ENCODE measurements at places on chromosomes 5 and 9. TPM values are rescaled to one million over a fixed set of nuclear protein-coding genes. Genes with fewer than 3 reads are reported as not detected.

- DNase-seq = no peak
Measured at GRCh38 chr5:176784218-176785165, 25.9 kb upstream of the UNC5A start.

GRCh38 chr5:157463621-157464518 is 3.9 kb downstream of the NIPAL4 start:
- no peak for DNase-seq

DNA sequence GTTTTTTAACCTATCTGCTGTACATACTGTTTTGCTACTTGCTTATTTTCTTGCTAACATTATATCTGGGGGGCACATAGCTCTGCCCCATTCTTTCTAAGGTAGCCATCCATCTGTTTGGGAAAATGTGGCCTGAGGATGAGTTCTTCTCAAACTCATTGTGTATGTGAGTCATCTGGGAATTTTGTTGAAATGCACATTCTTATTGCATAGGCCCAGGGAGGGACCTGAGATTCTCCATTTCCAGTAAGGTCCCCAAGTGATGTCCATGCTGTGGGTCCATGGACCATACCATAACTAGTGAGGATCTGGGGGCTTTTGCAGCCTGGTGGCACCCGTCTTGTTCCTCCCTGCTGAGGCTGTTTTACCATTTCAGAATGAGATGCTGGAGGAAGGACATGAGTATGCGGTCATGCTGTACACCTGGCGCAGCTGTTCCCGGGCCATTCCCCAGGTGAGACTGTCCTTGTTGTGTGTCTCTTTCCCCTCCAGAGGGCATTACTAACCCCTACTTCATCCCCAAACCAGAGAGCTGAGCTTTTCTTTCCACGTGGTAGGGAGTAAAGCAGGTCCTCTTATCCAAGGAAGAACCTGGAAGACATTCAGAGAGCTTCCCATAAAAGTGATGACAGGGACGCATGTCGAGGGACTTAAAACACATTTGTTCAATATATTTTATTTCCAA is 28.6 kb downstream of the CYFIP2 start:
- DNase-seq = no peak

GRCh38 chr5:172424111-172424490 is 30.2 kb downstream of the SH3PXD2B start:
- no peak for DNase-seq

DNA sequence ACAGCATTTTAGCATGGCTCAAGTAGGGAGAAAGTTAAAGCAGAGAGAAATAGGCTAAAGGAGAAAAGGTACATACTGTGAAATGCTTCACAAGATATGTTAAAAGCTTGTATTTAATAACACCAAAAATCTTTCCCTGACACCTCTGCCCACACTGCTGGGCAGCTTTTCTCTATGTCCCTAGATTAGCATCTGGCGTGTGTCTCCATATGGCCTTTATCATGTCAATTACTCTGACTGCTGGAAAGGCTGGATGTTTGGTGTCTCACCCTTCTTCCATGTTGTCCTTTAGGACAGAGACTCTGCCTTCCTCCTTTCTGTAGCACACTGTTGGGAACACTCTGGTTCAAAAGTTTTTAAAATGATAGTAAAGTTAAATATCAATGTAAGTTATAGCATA is 122.5 kb downstream of the OXCT1 start:
- DNase-seq = no peak

DNA sequence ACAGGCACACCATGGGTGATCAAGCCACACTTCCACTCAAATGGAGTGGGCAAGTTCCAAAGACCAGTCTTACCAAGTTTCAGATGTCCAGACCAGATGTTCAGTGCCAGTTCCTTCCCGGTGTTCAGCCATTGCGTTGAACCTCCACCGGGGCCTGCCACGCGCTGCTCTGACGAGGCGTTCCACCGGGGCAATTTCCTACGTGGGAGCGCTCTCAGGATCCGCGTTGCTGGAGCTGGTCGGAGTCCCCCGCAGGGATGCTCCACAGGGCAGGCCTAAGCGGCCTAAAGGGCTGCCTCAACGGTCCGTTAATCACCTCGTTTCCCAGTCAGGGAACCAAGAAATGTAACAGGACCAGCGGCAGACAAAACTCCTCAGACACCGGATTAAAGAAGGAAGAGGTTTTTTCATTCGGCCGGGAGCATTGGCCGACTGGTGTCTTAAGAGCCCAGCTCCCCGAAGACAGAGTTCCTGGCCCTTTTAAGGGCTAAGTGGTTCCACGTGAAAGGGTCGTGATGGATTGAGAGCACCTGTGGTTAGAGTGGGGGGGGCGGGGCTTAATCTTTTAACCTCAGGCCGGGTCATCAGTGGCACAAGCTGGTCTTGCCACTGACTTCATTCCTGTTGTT is 35.7 kb upstream of the PPP1R26 start:
- DNase-seq = no peak

DNA sequence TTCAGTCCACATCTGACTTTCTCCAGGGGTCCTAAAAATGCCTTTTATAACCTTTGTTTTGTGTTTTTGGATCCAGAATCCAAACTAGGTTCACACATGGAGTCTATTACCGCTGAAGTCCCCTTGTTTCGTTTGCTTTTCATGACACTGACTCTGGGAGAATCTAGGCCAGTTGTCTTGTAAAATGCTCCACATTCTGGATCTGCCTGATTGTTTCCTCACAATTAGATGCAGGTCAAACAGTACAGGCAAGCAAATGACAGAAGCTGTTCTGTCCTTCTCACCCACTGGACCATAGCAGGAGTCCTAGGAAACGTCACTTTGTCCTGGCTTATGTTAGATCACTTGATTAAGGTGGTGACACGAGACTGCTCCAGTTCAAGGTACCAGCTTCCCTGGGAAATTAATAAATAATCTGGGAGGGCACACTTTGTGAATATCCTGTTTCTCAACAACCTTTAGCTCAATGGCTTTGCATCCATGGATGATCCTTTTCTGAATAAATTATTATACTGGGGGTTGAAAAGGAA is 34.1 kb downstream of the FABP6 start:
- no peak for DNase-seq

DNA sequence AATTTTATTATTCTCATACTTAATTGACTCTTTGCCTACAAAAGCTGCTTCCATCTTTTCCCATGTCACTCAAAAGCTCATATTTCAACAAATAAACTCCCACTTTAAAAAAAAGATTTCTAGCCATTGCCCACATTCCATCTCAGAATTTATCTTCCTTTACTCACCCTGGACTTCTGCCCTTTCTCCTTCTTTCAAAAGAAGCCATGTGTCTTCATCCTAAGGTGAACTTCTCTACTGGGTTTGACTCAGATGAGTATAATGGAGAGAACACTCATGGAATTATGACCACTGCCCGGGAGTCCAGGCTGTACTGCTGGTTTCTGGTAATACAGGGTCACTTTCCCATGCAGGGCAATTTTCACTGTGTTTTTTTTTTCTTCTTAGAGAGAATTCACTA is 548.5 kb upstream of the ZNF462 start:
- no peak for DNase-seq

GRCh38 chr9:83291196-83291595 is 228.3 kb upstream of the RASEF start:
- DNase-seq = no peak

GRCh38 chr5:5967373-5967772 is 411.0 kb downstream of the MED10 start:
- DNase-seq = no peak

GRCh38 chr5:177260961-177261360 is 42.6 kb downstream of the RAB24 start:
- no peak for DNase-seq

DNA sequence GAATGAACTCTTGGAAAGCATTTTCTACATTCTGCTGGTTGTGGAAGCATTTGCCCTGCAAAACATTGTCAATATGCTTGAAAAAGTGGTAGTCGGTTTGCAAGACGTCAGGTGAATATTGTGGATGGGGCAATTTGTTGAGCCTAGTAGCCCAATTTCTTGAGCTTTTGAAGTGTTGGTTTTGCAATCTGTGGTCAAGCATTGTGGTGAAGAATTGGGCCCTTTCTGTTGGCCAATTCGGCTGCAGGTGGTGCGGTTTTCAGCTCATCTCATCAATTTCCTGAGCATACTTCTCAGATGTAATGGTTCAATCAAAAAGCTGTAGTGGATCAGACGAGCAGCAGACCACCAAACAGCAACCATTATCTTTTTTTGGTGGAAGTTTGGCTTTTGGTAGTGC is 426.8 kb upstream of the CDH9 start:
- no peak for DNase-seq

DNA sequence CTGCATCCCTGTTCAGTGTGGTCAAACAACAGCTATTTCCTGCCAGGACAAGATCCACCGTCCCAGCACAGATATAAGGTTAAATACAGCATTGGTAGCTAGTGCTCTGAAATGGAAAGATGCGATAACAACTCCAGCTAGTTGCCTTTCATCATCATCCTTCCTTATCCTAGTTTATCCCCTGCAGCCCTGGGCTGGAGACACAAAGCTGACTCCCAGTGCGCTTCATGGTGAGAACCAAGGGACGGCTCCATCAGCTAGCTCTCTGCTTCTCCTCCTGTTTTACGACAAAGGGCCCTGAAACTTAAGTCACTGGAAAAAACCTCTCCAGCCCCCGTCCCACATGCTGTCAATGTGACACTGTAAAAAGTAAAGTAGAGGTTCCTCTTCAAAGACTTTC is 37.9 kb downstream of the CDC14B start:
- DNase-seq = no peak

DNA sequence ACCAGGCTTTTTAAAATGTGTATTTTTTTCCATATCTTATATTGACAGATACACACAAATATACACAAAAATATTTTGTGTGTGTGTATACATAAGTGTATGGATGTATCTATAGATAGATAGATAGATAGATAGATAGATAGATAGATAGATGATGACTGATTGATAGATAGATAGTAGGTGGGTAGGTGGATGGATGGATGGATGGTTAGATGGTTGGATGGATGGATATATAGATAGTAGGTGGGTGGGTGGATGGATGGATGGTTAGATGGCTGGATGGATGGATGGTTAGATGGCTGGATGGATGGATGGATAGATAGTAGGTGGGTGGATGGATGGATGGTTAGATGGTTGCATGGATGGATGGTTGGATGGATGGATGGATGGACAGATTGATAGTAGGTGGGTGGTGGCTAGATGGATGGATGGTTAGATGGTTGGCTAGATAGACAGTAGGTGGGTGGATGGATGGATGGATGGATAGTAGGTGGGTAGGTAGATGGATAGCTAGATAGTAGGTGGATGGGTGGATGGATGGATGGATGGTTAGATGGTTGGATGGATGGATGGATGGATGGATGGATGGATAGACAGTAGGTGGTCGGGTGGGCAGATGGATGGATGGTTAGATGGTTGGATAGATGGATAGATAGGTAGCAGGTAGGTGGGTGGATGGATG is 156.2 kb downstream of the NR3C1 start:
- DNase-seq = no peak

- no peak for DNase-seq
Measured at GRCh38 chr9:93659044-93659836, 82.9 kb downstream of the PHF2 start.

DNA sequence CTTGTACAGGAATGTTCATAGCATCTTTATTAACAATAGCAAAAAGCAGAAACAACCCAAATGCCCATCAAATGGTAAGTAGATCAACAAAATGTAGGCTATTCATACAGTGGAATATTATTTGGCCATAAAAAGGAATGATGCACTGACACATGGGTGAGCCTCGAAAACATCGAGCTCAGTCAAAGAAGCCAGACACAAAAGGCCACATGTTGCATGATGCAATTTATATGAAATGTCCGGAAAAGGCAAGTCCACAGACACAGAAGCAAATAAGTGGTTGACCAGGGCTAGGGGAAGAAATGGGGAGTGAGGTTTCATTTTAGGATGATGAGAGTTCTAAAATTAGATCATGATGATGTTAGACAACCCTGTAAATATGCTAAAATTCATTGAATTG is 16.5 kb upstream of the SLC2A8 start:
- DNase-seq = no peak

DNA sequence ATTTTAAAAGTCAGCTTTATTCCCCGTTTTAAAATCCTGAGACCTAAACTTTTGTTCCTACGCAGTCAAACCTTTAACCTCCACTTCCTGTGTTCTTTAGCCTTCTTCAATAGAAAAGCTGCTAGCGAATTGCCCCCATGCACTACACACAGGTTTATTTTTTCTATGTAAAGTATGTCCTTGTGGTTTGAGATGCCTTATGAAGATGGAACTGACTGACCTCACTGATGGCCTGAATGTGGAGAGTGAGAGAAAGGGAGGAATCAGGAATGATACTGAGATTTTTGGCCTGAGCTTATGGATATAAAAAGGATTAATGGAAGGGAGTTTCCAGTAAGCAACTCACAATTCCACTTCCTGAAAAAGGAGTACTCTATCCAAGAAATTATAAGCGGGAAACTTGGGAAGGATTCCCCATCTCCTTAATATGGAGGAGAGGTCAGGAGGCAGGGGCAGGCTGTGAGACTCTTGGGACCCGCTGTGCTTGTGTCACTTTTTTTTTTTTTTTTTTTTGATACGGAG is 89.5 kb downstream of the UGCG start:
- no peak for DNase-seq

GRCh38 chr9:83656032-83656680 is 33.2 kb downstream of the IDNK start:
- DNase-seq = no peak

GRCh38 chr5:63400079-63400478 is 562.2 kb downstream of the HTR1A start:
- no peak for DNase-seq

DNA sequence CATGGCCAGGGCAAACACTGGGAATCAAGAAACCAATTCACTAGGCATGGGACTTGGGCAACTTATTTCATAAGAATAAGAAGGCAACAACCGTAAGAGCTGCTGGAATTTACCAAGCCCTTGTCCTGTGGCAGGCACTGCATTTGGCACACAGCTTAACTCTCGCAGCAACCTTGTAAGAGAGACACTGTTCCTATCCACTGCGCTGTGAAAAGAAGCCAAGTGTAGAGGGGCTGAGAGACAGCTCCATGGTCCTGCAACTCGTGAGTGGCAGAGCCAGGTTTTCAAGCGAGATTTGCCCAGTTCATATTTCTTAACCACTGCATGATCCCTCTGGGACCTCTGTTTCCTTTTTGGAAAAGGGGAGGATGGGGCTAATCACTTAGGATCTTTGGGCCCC is 129.3 kb upstream of the STC2 start:
- no peak for DNase-seq

GRCh38 chr5:154196955-154197652 is 6.6 kb downstream of the GALNT10 start:
- no peak for DNase-seq

- DNase-seq = no peak
Measured at GRCh38 chr5:97623441-97623840, 440.4 kb upstream of the RIOK2 start.

GRCh38 chr9:128470560-128470959 is 14.8 kb downstream of the ODF2 start:
- DNase-seq = no peak

PFN3 gene
- polyA plus RNA-seq = 3.1 TPM

GABRG2 gene
- 0.03 TPM for polyA plus RNA-seq

LARP1 gene
- 132 TPM for polyA plus RNA-seq

ANKRD18B gene
- polyA plus RNA-seq = 0.34 TPM

SLCO6A1 gene
- polyA plus RNA-seq = not detected

ANKRD34B gene
- 0.26 TPM for polyA plus RNA-seq

SMIM33 gene
- polyA plus RNA-seq = 0.12 TPM

FNIP1 gene
- polyA plus RNA-seq = 12.8 TPM

SLC22A5 gene
- 53.4 TPM for polyA plus RNA-seq

ATOSB gene
- 16.0 TPM for polyA plus RNA-seq

ARHGEF39 gene
- polyA plus RNA-seq = 12.9 TPM

FOXD4L4 gene
- polyA plus RNA-seq = 0.07 TPM
